ENCODE measurements at places on chromosomes 5 and 9.

DNA sequence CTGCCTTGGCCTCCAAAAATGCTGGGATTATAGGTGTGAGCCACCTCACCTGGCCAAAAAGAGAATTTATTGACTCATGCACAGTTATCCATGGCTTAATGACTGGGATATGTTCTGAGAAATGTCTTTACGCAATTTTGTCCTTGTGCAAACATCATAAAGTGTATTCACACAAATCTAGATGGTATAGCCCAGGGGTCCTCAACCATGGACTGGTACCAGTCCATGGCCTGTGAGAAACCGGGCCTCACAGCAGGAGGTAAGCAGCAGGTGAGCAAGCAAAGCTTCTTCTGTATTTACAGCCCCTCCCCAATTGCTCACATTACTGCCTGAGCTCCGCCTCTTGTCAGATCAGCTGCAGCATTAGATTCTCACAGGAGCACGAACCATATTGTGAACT is 12.4 kb upstream of the SIL1 start:
- DNase-seq = no peak

DNA sequence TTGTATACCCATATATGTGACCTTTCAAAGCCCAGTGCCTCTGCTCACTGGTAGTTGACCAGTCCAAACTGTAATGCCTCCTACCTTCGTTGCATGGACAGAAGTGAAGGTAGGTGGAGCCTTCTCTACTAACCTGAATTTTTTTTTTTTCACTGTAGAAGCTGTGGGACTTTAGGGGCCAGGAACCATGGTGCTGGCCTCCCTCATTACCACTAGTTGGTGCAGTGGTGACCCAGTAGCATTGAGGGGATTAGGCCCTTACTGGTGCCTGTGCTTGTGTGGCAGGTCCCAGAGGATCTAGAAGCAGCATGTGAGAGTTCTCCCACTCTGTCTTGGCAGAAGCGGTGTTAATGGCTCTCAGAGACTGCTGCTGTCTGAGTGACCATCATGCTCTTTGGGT is 2.3 kb downstream of the RALGPS1 start:
- DNase-seq = no peak

GRCh38 chr5:175742290-175742994 is 84.6 kb downstream of the HRH2 start:
- DNase-seq = no peak

DNA sequence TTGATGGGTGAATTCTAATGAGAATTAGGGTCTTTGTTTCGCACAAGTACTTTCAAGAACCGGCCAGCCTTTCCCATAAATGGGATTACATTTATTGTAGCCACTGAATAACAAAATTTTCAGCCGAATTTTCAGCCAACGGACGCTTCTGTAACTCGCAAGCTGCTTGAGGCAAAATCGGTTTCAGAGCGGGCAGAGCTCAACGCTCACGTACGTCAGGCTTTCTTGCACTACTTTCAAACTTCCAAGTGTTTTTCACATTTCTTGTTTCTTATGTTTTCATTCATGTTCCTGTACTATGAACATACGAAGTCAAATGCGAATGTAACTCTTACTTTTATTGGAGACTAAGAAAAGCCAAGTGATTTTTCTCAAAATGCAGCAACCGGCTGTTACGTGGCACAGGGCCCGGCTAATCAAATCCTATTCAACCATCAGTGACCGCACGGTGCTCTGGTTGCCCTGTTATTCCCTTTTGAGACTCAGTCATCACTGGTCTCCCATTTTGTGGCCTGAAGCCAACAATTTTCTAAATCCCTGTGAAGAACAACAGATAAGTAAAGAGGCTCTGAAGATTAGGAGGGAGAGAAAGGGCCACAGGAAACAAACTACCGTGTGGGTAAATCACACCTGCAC is 68.5 kb downstream of the SLC28A3 start:
- DNase-seq = no peak

GRCh38 chr5:1003296-1003937 is 5.2 kb upstream of the NKD2 start:
- DNase-seq = no peak

DNA sequence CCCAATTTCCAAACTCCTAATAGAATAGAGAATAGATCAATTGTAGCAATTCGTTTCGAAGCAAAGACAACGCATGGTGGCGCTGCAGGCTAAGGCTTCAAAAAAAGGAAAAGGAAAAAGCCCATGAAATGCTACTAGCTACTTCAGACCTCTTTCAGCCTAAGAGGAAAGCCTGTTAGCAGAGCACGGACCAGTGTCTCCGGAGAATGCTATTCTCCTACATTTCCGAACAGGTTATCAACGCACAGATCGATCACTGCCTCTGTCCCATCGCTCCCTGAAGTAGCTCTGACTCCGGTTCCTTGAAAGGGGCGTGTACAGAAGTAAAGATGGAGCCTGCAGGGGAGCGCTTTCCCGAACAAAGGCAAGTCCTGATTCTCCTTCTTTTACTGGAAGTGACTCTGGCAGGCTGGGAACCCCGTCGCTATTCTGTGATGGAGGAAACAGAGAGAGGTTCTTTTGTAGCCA is at the start of gene PCDHB15:
Gene PCDHB15 (plus strand): TSS at position 146 of the 468 bp plus-strand sequence. CDS start 184 bp downstream, at position 330.
- no peak for DNase-seq

- DNase-seq = no peak
These were observed 315.6 kb downstream of the TRIM32 start for GRCh38 chr9:117002686-117003085.

DNA sequence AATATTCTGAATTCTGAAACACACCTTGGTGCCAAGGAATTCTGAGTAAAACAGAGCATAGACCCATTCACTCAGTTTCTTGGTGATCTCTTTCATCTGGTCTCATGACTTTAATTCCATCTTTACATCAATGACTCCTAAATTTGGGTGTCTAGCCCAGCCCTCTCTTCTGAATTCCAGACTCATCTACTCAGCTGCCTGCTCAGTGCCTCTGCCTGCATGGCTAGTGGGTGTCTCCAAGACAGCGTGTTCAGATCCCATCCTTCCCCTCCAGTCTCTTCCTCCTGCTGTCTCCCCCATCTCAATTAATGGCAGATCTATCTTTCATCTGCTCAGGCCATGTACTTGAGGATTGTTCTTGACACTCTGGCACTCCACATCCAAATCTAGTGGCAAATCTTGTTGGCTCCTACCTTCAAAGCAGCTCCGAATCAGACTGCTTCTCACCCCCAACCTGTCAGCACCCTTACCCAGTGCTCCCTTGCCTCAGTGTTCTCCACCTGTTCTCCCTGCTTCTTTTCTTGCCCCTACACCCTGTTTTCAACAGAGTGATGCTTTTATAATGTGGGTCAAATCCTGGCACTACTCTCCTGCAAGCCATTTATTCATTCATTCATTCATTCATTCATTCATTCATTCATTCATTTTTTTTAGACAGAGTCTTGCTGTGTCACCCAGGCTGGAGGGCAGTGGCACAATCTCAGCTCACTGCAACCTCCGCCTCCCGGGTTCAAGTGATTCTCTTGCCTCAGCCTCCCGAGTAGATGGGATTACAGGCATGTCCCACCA is 5.3 kb downstream of the CAVIN4 start:
- no peak for DNase-seq

DNA sequence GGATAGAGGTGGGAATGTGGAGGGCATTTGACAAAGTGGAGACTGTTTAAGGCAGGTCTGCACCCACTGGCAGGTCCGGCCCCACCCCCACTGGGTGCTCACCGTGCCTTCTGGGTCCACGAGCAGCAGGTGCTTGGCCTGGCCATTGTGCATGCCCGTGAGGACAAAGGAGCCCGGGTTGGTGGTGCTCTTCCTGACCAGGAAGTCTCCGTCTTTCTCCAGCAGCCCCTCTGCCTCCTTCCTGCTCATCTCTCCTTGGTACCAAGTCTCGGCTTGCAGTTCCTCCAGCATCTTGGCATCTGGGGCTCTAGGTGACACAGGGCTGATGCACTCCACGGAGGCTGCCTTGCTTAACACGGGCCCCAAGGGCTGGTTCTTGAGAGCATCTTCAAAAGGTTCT is 46.6 kb downstream of the S1PR3 start:
- no peak for DNase-seq

GRCh38 chr5:163497315-163497714 is 8.1 kb upstream of the MAT2B start:
- no peak for DNase-seq

DNA sequence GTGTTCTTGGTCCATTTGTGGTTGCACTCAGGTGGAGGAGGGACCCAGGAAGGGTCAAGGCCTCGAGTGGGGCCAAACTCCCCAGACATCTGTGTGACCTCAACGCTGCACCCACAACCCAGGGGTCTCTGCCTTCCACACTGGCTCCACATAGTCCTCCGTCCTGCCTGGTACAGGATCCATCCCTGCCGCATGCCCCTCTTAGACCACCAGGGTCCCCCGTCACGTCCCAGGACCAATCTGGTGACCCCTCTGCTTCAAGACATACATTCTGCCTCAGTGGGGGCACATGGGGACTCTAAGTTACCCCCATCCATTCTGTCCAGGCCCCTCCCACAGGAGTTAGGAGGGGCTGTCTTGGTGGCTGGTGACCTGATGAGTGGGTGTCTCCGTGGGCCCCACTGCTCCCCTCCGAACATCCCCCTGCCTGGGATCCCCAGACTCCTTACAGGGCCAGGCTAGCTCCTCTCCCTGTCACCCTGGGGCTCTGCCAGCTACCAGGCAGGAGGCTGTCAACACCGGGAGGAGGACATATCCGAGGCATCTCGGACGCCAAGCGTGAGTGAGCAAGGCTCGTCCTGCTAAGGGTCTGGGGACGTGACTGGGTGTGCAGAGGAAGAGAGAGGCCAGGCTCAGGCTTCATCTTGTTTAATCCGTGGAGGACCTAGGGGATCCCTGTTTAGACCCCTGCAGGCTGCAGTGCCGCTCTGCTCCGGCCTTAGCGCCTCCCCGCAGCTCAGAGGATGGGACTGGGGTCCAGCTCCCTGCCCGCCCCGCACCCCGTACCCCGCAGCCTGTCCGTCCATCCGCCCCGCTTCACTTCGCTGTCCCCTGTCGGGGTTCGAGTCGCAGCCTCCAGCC is 32.3 kb downstream of the TSPAN17 start:
- no peak for DNase-seq

GRCh38 chr5:146986469-146986868 is 107.9 kb upstream of the PPP2R2B start:
- DNase-seq = no peak
